ENCODE measurements at places on chromosomes 5 and 9.

DNA sequence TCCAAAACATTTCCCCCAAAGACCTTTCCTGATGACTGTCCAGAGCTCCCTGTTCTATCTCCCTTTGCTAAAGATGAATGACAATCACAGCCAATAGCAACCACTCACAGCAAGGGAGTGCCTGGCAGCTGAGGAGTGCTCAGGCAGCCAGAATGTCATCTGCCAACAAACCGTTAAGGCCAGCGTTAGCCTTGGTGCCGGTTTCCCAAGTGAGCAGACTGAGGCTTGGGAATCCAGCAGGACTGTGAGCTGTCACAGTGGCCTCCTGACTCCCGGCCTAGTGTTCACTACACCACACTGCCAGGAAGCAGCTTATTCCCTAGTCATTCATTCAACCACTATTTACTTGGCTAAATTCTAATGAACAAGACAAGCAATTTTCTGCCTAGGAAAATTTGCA, 24.7 kb downstream of the STK10 start:
- DNase-seq = no peak

GRCh38 chr9:71183251-71183650, 61.8 kb upstream of the TRPM3 start:
- no peak for DNase-seq

GRCh38 chr5:109028608-109029299, 281.1 kb downstream of the FER start:
- DNase-seq = no peak

DNA sequence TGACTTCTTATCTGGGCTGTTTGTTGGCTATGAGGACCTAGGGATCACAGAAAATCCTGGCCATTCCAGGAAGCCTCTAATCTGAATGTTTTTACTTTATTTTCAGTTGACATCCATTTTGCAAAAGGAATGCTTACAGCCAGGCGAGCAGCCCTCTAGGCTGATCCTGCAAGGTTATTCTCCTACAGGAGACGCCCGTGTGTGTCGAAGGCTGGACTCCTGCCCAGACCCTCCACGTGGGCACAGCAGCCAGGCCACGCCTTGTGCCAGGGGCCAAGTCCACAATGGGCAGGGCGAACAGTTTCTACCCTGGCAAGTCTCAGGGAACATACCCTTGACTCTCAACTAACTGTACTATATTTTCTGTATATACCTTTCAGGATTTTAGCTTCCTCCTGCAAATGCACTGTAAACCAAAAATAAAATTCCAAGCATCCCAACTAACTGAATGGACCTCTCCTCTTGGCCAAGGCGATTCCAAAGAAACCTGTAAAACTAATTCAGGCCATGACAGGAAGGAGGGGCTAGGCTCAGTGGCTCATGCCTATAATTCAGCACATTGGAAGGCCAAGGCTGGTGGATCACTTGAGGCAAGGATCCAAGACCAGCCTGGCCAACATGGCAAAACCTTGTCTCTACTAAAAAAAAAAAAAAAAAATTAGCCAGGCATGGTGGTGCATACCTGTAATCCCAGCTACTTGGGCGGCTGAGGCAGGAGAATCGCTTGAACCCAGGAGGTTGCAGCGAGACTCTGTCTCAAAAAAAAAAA, 5.7 kb downstream of the CMBL start:
- DNase-seq = peak; percentile 66

DNA sequence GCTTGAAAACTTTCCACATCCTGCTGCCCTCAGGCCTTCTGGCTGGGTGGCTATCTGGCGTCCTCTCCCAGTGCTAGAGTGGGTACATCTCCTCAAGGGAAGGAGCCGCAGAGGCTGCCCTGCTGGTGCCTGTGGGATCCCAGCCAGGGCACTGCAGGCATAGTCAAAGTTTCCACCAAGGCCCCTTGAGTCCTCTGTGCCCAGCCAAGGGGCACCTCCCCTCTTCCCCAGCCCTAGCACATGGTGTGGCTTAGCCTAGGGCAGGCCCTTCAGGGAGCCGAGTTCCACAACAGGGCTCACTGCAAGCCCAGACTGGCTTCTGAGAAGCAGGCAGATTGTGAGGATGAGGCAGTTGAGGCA, 103.2 kb downstream of the RGS3 start:
- no peak for DNase-seq

- DNase-seq = no peak
These were observed 2.8 kb upstream of the FAM193B start for GRCh38 chr5:177557041-177557647.

DNA sequence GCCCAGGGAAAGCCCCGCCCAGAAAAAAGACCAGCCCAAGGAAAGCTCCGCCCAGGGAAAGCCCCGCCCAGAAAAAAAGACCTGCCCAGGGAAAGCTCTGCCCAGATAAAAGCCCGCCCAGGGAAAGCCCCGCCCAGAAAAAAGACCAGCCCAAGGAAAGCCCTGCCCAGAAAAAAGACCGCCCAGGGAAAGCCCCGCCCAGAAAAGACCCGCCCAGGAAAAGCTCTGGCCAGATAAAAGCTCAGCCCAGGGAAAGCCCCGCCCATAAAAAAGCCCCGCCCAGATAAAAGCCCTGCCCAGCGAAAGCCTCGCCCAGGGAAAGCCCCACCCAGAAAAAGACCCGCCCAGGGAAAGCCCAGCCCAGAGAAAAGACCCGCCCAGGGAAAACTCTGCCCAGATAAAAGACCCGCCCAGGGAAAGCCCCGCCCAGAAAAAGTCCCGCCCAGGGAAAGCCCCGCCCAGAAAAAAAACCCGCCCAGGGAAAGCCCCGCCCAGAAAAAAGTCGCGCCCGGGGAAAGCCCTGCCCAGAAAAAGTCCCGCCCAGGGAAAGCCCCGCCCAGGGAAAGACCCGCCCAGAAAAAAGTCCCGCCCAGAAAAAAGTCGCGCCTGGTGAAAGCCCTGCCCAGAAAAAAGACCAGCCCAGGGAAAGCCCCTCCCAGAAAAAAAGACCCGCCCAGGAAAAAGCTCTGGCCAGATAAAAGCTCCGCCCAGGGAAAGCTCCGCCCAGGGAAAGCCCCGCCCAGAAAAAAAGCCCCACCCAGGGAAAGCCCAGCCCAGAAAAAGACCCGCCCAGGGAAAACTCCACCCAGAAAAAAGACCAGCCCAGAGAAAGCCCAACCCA, 11.9 kb downstream of the GRIN1 start:
- DNase-seq = no peak
